ENCODE measurements at places on chromosomes 3 and 15. TPM values are rescaled to one million over a fixed set of nuclear protein-coding genes. Genes with fewer than 3 reads are reported as not detected.

- no peaks in the 10 kb centered on the region for H3K36me3 ChIP-seq
- no peaks in the 10 kb centered on the region for H3K4me1 ChIP-seq
- H3K4me3 ChIP-seq = no peak overlapping the region
- no peak overlapping the region for H3K27ac ChIP-seq
These were observed 13.5 kb upstream of the APOD start for GRCh38 chr3:195597229-195597628.

DNA sequence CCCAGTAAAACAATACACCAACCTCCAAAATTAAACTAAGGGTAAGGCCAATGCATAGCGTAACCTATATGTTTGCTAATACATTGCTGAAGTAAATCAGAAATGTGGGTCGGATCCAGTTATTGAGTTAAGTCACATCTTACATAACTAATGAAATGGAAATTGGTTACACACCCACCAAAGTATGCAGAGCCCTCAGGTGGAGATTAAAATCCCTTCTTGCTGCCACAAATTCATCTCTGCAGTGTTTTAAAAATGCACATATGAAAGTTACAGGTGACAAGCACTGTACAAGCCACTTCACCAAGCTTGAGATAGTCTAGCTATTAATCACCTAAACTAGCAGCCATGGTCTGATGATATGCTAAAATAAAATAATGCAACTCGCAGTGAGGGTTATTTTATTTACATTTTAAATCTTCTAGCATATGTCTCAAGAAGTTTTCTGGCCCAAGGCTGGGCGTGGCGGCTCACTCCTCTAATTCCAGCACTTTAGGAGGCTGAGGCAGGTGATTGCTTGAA lies 130.6 kb downstream of the AQP9 start:
- peaks cover 2% of the 10 kb centered on the region for H3K4me1 ChIP-seq
- no peaks in the 10 kb centered on the region for H3K27me3 ChIP-seq
- no peak for DNase-seq
- no peak overlapping the region for H3K27ac ChIP-seq
- no peaks in the 10 kb centered on the region for H3K36me3 ChIP-seq

The GOLGA8K gene
- total RNA-seq = 0.65 TPM

DNA sequence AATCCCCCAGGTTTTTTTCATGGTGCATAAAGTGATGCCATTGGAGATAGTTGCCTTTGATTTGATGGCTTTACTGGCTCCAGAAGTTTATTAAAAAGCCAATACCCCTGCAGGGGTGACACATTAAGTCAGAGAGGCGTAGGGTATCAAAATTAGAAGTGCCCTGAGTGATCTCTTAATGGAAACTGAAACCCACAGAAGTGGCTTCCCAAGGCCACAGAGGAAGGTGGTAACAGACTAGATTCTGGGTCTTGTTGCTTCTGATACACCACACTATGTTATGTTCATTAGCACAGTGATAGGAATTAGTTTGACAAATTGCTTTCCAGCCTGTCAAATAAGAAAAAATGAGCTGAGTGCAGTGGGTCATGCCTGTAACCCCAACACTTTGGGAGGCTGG lies 112.3 kb downstream of the IQCH start:
- DNase-seq = no peak
- H3K27ac ChIP-seq = no peak overlapping the region
- no peak overlapping the region for H3K4me3 ChIP-seq
- H3K27me3 ChIP-seq = no peaks in the 10 kb centered on the region
- no peaks in the 10 kb centered on the region for H3K36me3 ChIP-seq

DNA sequence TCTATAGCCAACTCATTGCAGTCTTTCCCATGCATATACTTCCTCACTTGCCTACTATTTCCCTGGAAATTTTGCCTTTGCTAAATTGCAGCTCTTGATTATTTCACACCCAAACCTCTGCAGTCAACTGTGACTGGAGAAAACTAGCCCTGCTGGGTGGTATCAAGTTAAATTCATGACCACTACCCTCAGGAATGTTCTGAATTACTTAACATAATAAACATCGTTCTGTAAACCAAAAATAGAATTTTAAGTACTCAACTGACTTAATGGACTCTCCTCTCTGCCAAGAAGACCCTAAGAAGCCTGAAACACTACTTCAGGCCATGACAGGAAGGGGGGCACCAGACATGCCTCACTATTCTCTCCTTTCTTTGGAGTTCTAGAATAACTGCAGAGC lies 1278.0 kb upstream of the GBE1 start:
- no peak for DNase-seq
- no peaks in the 10 kb centered on the region for H3K4me1 ChIP-seq
- no peaks in the 10 kb centered on the region for H3K36me3 ChIP-seq
- H3K27ac ChIP-seq = no peak overlapping the region

DNA sequence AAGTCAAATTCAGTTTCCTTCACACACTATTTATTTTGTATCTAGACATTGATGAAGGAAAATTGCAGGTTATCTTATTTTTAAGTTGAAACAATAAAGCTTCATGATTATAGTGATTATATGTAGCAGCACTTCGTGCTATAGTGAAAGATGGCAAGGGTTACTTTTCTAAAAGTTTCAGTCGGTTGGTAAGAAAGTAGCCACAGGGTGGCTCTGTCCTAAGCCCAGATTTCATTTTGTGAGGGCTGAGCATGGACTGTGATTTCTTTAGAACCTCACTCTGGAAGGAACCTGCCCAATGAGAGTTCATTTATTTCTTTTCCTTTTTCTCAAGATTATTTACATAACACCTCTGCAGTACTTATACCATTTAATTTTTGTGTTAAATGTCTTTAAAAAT lies 66.5 kb downstream of the NME9 start:
- no peak overlapping the region for H3K4me3 ChIP-seq
- DNase-seq = peak; percentile 5
- no peaks in the 10 kb centered on the region for H3K4me1 ChIP-seq
- no peak overlapping the region for H3K27ac ChIP-seq
- H3K27me3 ChIP-seq = no peaks in the 10 kb centered on the region

The SPTSSB gene
- 0.23 TPM for total RNA-seq

GRCh38 chr3:24952388-24952787 lies 457.7 kb upstream of the THRB start:
- DNase-seq = no peak
- H3K4me3 ChIP-seq = no peak overlapping the region
- no peaks in the 10 kb centered on the region for H3K36me3 ChIP-seq
- no peaks in the 10 kb centered on the region for H3K27me3 ChIP-seq
- peaks cover 2% of the 10 kb centered on the region for H3K4me1 ChIP-seq

The SUMF1 gene
- total RNA-seq = 50.0 TPM

- H3K27me3 ChIP-seq = no peaks in the 10 kb centered on the region
- DNase-seq = no peak
- no peaks in the 10 kb centered on the region for H3K36me3 ChIP-seq
- H3K27ac ChIP-seq = no peak overlapping the region
- no peak overlapping the region for H3K4me3 ChIP-seq
These were observed 119.8 kb upstream of the LIPC start for GRCh38 chr15:58312031-58312430.

DNA sequence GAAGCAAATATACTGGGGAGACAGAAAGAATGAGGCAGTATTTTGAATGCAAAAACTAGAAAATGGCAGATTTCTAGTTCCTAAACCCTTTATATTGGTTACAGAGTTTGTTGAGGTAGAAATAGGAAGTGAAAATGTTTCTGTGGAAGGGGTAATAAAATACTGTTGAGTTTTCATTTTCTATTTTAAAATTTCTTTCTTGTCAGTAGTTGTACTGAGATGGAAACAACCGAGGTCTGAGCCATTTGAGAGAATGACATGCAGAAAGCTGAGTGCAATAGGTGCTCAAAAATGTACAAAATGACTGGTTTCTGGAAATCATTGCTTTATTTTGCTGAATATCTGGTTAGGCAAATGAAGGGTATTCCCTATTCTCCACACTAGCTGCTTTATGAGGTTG lies 361.4 kb downstream of the CHL1 start:
- no peaks in the 10 kb centered on the region for H3K4me1 ChIP-seq
- no peak for DNase-seq
- no peak overlapping the region for H3K27ac ChIP-seq
- H3K4me3 ChIP-seq = no peak overlapping the region
- H3K27me3 ChIP-seq = no peaks in the 10 kb centered on the region
- H3K36me3 ChIP-seq = no peaks in the 10 kb centered on the region

The GHSR gene
- not detected for total RNA-seq

Measured in lung (tissue), 17 donors.